ENCODE measurements at places on chromosomes 4 and X.

DNA sequence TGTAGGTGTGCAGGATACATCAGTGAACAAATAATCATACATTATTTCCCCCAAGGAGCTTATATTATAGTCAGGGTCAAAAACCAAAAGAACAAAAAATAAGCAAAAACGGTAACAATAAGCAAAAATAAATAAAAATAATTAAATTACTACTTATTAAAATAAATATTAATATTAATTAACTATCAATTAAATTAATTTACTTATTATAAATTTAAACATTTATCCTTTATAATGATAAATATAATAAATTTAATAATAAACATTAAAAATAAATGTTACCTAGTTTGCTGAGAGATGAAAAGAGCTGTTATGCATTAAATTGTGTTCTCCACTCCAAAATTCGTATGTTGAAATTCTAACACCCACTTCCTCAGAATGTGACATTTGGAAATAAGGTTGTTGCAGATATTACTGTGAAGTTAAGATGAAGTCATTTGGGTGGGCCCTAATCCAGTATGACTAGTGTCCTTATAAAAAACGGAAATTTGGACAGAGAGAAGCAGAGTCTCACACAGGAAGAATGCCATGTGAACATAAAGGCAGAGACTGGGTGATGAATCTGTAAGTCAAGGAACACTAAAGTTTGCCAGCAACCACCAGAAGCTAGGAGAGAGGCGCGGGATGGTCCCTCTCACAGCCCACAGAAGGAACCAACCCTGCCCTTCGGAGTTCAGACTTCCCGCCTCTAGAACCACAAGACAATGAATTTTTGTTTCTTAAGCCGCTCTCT lies 67.2 kb upstream of the IBSP start:
- DNase-seq = no peak

DNA sequence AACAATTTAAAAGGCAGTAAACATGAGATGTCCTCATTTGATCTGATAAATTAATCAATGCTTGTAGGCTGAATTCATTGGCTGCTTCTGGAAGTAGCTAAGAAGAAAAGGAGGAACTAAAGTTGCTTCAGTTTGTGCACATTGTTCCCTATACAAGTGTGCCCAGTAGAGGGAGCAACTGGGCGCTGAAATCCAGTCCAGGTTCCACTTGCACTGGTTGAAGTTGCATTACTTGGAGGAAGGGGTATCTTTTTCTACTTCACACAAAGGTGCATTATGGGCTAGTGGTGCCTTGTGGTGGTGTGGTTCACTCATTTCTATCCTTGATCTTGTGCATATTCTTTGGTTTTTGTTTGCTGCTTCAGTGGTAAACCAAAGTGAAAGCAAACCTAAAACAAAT lies 67.9 kb upstream of the SOX3 start:
- no peak for DNase-seq

GRCh38 chr4:139890816-139891215 lies 225.2 kb downstream of the MGST2 start:
- DNase-seq = no peak

GRCh38 chr4:183264614-183265013 lies 55.5 kb downstream of the CLDN22 start:
- DNase-seq = no peak

DNA sequence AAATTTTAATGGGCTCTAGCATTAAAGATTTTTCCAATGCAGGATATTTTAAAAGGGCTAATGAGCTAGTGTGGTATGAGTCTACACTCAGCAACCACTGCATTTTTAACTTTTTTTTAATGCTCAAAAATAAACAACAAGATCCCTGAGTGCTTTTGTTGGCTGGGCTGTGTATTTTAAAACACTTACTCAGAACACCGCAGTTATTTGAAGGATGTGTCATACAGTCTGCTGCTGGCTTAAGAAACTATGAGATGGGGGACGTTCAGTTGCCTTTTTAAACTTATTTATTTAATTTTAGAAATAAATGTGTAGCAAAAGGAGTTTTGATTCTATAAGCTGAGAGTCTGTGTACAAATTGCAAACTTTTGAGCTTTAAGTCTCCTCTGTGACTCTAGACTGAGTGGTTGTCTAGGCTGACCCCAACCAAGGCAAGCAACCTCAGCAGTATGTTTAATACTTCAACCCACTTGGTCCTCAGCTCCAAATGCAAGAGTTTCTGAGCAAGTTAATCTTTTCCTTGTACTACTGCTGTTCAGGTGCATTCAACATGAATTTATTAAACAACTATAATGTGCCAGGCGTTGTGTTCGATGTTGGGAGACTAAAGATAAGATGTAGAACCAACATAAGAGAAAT lies 278.6 kb upstream of the DIPK2B start:
- DNase-seq = no peak

DNA sequence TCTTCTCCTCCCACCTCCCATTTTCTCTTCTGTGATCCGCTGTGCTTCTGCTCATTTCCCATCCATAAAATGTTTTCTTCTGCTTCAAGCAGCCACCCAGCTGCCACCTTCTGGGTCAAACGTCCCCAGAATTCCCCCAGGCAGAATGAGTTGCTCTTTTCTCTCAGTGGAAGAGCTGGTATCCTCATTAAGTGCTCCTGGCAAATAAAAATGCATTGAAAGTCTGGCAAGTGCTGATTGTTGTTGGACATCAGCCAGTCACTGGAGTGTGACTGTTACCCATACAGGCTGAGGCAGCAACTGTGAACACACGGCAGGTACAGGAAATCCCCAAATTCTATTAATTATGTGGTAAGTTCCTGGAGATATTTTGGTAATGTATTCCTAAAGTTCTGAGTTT lies 52.6 kb downstream of the LIMCH1 start:
- no peak for DNase-seq

DNA sequence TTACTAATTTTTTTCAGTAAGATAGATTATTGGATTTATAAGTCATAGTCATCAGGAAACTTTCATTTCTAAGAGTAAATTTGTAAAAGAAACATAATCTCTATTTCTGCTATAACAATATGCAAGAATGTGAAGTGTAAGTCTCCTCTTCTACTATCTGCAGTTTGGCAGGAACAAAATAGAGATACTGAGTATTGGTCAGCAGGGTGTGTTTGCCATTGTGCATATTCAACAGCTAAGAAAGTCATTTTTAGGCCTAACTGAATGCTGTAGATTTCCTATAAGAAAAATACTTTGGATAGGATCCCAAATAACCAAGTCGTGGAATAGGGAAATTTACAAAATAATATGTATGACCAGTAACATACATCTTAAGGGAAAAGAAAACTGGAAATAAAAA lies 253.3 kb upstream of the EPHA5 start:
- DNase-seq = no peak

DNA sequence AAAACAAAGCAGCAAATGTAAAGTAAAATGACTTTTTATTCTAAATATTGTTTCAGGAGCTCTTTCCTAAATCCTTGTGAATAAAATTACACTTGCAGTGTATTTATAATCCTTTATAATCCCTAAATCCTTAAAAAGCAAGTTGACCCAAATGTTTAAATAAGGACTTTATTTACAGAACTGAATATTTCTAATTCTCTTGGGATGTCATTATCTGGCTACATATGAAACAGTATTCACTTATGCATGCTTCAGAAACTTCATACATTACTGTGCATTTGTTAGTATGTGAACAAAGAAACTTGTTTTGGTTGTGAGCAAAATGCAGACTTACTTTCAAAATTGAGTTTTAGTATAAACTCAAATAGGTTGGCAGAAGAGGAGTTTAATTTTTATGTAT lies 49.2 kb downstream of the PTTG2 start:
- no peak for DNase-seq

GRCh38 chr4:166309286-166309685 lies 436.2 kb downstream of the TLL1 start:
- no peak for DNase-seq

- no peak for DNase-seq
Measured at GRCh38 chr4:86592553-86593249, 1.4 kb upstream of the PTPN13 start.

DNA sequence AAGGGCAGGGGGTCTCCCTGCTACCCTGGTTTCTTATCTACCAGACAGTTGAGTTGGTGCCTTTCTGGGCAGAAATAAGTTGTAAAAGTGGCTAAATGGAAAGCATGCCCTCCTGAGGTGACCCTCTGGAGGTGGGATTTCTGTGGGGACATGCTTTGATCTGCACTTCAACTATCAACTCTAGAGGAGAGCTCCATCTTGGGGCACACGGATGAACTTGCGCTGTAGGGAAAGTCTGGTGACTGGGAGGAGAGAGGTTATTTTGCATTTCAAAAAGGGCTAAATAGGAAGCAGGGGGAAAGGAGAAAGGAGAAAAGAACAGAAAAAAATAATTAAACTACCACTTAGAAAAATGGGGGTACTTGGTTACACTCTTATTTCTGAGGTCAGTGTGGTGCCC lies 12.7 kb upstream of the RHOXF2B start:
- DNase-seq = no peak

DNA sequence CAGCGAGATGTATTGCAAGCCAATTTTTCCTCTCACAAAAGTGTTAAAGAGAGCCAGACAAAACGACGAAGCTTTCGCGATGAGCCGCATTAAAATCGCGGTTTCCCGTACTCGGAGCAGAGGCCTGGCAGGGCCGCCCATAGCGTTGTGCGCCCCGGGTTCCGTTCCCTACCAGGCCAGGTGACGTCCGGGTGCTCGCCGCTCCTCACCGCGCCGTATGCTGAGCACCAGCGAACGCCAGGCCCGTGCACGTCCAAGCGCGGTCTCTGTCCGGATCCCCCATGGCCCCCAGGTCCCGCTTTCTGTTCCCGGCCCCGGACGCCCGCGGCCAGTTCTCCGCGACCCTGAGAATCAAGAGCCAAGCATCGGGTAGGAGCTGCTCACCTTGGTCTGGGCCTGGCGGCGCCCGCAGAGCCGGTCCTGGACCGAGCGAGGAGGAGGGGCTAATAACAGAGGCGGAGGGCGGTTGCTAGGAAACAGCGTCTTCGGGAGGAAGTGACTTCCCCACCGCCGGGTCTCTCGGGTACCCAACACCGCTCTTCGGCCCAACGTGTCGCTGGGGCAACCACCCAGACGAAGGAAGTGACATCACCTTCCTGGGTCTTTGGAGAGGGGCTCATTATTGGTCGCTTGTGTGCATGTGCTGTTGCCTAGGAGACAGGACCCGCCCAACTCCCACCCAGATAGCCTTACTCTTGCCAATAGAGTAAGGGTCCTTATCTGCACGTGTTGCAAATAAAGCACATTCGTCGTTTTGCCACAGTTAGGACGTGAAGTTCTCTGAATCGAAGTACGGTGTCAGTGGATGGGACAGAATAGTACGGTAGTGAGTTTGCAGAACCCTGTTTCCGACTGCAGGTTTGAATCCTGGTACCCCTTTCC lies at the start of gene MAP9:
TSS of gene MAP9 (minus strand) at position 579 of the 882 bp plus-strand sequence. CDS start 1,115 bp downstream, outside the sequence.
- peak; percentile 70 for DNase-seq

DNA sequence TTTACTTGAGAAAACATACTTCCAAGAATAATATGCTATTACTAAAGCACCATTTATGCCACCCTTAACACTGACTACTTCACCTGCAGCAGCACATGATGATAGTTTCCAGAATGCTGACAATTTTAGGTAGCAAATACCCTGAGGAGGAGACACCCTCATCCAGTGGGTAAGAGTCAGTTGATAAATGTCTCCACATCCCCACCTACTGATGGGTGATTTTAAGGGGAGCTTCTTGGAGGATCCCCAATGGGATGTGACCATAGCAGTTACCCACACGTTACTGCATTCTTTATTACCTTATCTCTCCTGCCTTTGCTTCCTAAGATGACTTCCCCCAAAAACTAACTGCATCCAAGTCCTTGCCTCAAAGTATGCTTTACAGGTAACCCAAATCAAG lies 131.2 kb upstream of the SMARCAD1 start:
- DNase-seq = no peak

- no peak for DNase-seq
Measured at GRCh38 chr4:25749150-25749794, 93.6 kb downstream of the SLC34A2 start.

GRCh38 chrX:14581081-14581480 lies 51.7 kb downstream of the GLRA2 start:
- no peak for DNase-seq

DNA sequence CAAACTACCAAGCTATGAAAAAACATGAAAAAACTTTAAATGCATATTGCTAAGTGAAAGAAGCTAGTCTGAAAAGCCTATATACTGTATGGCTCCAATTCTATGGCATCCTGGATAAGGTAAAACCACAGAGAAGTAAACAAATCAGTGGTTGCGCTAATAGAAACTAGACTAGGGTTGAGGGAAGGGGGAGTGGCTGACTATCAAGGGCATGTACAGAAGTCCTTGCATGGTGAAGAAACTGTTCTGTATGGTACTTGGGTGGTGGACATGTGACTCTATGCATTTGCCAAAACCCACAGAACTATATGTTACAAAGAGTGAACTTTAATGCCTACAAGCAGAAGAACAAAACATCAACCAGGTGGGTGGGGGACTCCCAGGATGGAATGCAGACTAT lies 96.8 kb downstream of the MTMR1 start:
- no peak for DNase-seq

DNA sequence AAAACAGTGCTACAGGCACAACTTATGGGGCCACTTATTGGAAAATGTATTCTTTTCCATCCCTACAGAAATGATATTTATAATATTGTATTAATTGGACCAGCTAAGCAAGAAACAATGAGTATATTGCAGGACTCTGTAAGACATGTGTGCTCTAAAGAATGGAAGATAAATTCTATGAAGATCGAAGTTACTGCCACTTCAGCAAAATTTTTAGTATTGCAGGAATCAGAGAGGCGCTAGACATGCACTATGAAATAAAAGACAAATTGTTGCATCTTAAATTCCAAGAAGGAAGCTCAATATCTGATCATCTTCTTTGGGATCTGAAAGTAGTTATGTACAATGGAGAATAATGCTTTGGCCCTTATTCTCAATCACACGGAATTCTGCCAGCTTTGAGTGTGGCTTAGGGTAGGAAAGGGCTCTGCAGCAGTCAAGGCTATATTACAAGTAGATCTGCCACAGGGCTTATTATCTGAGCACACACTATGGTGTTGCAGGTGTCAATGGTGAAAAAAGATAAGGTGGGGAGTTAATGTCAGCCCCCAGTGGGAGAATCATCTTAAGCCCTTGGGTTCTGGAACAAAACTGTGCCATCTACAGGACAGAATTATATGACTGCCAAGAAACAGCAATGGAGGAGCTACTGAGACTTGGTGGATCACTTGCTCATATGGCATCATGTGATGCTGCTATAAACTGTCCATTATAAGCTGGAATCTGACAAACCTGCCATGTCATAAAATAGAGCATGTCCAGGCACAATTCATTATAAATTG lies 334.0 kb upstream of the NDST3 start:
- DNase-seq = no peak

DNA sequence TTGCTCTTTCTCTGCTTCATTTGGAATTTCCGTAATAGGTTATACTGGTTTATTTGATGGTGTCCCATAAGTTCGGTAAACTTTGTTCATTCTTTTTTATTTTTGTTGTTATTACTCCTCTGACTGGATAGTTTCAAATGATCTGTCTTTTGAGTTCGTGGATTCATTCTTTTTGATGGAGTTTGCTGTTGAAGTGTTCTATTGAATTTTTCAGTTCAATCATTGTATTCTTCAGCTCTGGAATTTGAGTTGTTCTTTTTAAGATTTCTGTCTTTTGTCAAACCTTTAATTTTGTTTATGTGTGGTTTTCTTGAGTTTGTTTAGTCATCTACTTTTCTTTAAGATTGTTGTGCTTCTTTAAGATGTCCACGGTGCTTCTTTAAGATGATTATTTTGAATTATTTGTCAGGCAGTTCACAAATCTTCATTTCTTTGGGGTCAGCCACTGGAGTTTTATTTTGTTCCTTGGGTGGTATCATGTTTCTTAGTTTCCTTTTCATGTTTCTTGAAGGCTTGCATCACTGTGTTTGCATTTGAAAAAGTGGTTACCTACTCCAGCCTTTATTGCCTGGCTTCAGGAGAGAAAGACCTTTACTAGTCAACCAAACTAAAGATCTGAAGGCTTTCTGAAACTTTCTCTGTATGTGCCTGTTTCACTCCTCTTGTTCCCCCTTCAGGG lies 154.8 kb upstream of the ANXA3 start:
- DNase-seq = no peak
